ENCODE measurements at places on chromosomes 6 and 20.

DNA sequence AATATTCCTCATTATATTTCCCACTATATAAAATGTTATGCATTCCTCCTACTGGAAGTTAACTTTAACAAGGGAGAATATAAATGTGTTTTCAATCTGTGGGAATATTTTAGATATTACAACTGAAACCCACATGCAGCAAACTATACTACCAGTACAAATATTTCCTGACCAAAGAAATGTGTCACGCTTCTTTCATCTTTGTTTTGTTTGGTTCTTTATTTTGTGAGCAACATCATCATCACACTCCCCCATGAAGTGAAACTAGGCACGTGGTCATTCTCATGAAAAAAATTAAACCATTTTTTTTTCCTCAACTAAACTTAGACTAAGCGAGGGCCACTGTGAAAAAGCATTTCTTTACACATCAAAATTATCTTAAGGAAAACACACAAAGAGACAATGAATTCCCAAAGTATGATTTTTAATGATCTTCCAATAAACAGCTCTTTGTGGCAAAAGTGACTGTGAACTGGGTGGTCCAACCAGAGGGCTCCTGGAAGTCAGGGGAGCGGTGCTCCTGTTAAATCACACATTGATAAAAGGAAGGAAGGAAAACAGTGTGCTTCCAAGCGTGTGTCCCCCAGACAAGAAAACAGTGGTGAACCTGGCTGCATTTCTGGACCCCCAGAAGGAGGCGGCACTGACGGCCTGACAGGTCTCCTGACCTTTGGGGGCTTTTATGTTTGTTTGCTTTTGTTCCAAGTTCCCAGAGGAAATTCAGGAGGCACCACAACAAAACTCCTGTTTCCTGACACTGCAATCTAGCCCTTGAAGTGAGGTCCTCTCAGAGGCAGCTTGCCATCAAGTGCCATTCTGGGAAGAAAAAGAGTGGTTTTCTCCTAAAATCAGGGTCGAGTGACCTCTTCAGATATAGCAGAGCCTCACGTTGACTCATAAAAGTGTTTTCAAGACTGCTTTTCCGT, 166.8 kb upstream of the FOXQ1 start:
- no peak for DNase-seq

DNA sequence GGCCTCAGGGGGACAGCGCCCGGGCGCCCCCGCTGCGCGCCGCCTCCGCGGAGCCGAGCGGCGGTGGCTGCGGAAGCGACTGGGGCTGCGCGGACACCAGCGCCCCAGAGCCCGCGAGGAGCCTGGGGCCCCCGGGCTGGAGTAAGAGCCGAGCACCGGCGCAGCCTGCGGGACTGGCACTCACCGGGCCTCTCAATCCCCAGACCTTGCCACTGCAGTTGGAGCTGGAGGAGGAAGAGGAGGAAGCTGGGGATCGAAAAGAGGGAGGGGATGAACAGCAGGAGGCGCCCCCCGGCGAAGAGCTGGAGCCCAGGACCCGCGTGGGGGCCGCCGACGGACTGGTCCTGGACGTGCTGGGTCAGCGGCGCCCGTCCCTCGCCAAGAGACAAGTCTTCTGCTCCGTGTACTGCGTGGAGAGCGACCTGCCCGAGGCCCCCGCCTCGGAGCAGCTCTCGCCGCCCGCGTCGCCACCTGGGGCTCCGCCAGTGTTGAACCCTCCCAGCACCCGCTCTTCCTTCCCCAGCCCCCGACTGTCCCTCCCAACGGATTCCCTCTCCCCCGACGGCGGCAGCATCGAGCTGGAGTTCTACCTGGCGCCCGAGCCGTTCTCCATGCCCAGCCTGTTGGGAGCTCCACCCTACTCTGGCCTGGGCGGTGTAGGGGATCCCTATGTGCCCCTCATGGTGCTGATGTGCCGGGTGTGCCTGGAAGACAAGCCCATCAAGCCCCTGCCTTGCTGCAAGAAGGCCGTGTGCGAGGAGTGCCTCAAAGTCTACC, 590 bp downstream of the RNF217 start:
- DNase-seq = no peak

GRCh38 chr6:14120546-14120945, 3.0 kb downstream of the CD83 start:
- no peak for DNase-seq

- no peak for DNase-seq
Observed at GRCh38 chr6:38955861-38956260, 92.7 kb upstream of the GLP1R start.

DNA sequence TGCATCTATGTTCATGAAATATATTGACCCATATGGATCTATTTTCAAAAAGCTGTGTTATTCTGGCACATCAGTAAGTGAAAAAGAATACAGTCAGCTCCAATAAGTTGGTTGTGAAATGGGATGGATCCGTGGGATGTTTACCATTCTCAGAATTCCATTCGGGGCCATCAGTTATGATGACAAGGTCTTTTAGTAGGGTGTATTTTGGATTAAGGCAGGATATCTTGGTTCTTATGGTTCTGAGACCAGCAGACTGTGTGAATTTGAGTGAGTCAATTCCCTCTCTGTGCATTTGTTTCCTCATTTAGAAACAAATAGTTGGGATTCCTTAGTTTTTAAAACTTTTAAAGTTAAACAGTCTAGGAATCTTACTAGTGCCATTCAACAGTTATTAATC, 287.4 kb downstream of the CD109 start:
- no peak for DNase-seq

DNA sequence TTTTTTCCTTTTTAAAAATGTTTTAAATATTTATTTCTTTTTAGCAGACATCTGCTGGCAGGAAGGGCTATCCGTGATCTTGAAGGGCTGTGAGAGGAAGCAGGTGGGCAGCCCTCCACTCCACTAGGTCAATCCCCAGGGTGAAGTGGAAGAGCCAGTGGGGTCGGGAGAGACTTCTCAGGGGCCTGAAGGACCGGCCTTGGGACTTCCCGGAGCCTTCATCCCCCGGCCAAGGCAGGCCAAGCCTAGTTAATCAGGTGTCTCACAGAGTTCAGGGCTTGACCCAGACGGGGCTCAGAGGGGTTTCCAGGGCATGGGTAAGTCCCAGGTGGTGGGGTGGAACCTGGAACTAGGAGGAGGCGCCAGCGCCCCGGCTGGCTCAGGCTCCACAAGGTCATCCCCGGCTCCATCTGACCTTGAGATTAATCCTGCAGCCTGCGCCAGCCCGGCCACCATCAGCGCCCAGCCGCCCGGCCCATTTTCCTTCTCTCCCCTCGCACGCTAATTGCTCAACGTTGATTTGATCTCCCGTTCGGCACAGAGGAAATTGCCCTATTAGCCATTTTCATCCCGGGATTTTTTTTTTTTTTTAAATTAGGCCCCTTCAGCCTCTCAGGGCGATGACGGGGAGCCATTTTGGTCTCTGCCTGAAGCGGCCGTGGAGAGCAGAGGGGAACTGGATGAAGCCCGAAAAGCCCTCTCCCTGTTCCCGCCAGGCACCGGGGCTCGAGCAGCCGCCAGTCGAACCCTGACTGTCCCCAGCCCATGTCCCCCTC, 44.4 kb downstream of the MDFI start:
- no peak for DNase-seq

All from activated CD4-positive, CD25-positive, alpha-beta regulatory T cell treated with anti-CD3 and anti-CD28 coated beads, Interleukin-2, amount 50 U/mL, for 72 hours (primary cell).